ENCODE measurements at places on chromosomes 11 and 22. TPM values are rescaled to one million over a fixed set of nuclear protein-coding genes. Genes with fewer than 3 reads are reported as not detected.

The CCDC188 gene
- not detected for total RNA-seq

The SRRD gene
- total RNA-seq = 20.0 TPM

DNA sequence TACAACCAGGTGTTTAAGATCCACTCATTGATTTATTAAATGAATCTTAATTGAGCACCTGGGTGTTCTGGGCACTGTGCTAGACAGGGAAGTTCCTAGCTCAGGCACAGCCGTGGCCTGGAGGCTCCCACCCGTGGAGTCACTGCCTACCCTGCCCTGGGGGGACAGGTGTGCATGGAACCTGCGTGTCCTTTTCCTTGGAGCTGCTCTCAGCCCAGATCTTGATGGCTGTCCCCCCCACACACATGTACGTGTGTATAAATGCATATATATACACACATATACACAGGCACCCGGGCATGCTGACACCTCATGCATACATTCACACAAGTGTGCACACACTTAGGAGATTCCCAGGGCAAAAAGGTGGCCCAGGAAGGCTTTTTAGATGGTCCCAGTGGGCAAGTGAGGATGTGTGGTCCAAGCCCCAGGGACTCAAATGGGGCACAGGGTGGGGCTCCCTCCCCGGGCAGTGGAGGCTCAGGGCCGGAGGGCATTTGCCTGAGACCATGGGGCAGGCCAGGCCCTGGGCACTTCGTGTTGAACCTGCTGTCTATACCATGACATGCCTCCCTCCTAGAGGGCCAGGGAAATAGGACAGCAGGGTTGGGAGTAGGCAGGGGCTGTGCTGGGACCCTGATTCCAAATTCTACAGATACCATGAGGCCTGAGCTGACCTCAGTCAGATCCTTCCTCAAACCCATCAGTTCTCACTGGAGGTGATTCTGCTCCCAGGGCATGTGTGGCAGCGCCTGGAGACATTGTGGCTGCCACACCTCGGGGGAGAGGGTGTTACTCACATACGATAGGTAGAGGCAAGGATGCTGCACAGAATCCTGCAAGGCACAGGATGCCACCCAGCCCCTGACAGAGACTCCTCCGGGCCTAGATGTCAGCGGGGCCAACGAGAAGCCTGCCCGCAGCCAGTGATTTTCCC lies 77.8 kb downstream of the BCR start:
- H3K4me1 ChIP-seq = no peaks in the 10 kb centered on the region
- DNase-seq = no peak
- H3K27me3 ChIP-seq = no peaks in the 10 kb centered on the region
- H3K4me3 ChIP-seq = no peak overlapping the region

DNA sequence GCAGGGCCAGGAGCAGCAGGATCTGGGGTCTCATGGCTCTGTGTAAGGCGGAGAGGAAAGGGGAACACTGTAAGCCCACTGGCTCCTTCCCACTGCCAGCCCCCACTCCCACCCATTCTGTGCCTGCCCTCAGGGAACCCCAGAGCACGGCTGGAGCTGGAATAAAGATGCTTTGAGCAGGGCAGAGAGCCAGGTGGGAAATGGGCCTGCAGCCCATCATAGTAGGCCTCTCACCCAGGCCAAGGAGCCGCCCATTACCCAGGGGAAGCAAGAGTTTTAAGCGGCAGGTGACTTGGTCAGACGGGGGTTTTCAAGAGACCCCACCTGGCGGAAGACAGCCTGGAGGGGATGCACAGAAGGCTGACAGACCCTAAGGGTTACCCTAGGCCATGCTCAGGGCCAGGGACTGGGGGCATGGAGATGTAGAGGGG lies 4.6 kb downstream of the LRRC32 start:
- no peak for DNase-seq
- no peak overlapping the region for H3K27ac ChIP-seq
- no peaks in the 10 kb centered on the region for H3K36me3 ChIP-seq
- H3K4me3 ChIP-seq = peak overlapping the region; percentile 36

The DRD4 gene
- 2.0 TPM for total RNA-seq

The FTH1 gene
- total RNA-seq = 1,135 TPM

DNA sequence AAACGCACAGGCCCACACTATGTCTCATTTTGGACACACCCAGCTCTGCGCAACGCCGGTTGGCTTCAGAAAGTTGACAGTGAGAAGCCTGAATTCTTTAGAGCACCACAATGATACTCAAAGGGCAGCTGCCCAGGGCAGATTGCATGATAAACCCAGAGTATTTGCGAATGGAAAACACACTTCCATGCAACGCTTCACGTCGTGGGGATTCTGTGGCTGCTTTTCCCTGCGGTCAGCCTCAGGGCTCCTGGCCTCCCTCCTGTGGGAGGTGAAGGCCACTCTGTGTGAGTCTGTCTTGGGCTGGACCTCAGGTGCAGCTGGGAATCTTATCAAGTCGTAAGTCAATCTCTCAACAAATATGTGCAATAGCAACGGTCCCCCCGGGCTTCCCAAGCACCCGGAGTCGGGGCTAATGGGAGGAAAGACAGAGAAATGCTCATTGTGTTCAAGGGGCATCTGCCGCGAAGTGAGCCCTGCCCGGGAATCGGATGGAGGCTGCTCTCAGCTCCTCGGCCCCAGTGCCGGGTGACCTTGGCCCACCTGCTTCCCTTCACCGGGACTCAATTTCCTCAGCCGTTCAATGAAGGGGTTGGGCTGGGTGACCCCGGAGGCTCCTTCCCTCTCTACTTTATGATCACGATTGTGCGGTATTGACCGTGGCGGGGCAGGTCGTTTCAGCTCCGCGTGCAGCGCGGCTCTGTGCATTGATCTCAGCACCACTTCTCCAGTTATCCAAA lies 623.6 kb downstream of the BRD1 start:
- H3K4me1 ChIP-seq = no peaks in the 10 kb centered on the region
- H3K36me3 ChIP-seq = no peaks in the 10 kb centered on the region
- no peaks in the 10 kb centered on the region for H3K27me3 ChIP-seq
- no peak for DNase-seq
- H3K4me3 ChIP-seq = no peak overlapping the region

- peak overlapping the region; percentile 6 for H3K27ac ChIP-seq
- H3K27me3 ChIP-seq = no peaks in the 10 kb centered on the region
- no peak overlapping the region for H3K4me3 ChIP-seq
- H3K36me3 ChIP-seq = no peaks in the 10 kb centered on the region
- peaks cover 39% of the 10 kb centered on the region for H3K4me1 ChIP-seq
Observed at GRCh38 chr11:75263944-75264349, 23.4 kb downstream of the TPBGL start.
